ENCODE measurements at places on chromosomes 6 and 20.

DNA sequence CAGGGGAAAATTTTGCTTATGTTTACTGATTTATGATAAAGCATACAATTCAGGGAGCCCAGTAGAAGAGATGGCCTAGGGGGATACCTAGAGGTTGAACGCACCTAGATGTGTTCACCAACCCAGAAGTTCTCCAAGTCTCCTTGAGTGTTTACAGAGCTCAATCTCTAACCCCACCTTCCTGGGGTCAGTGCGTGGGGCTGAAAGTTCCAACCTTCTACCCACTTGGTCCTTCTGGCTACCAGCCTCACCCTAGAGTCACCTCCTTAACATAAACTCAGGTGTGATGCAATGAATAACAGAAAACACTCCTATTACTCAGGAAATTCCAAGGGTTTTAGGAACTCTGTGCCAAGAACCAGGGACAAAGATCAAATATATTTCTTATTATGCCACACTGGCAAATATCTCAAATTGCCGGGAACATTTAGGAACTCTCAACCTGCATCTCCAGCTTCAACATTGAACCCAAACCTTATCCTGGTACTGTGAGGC lies 26.4 kb downstream of the AFG1L start:
- DNase-seq: no peak

- no peak for DNase-seq
Observed at GRCh38 chr20:32050851-32051556, 1.0 kb upstream of the HCK start.

- DNase-seq: no peak
Observed at GRCh38 chr6:117956386-117956785, 49.3 kb downstream of the SLC35F1 start.

GRCh38 chr20:18079756-18080353 lies 22.1 kb upstream of the OVOL2 start:
- DNase-seq: no peak

GRCh38 chr6:137870744-137871247 lies 3.7 kb downstream of the TNFAIP3 start:
- DNase-seq: no peak

- no peak for DNase-seq
Observed at GRCh38 chr6:45563844-45564243, 186.1 kb upstream of the SUPT3H start.

- no peak for DNase-seq
Observed at GRCh38 chr6:31541059-31541657, 645 bp downstream of the DDX39B start.

- no peak for DNase-seq
Observed at GRCh38 chr6:1335367-1336037, 23.6 kb downstream of the FOXQ1 start.

DNA sequence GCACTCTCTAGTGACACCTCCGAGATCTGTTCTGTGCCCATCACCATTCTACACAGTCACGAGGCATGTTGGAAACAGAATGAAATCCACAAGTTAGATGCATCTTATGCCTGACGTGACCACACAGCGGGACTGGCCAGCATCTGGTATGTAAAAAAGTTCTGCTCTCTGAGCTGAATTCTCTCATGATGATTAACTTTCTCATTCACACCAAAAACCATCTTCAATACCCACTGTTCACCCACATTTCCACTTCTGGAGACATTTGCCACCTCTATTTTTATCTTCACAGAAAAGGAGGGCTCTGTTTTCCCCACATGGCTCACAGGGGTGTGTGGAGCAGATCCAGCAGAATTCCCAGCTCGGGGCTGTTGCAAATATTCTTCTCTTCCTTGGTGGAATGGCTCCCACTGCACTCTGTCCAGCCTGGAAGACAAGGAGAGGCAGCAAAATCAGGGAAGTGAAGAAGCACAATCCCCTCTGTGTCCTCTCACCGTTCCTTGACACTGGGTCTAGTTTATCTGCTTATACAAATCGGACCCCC lies 303.4 kb downstream of the TAF4 start:
- DNase-seq: no peak

- no peak for DNase-seq
Observed at GRCh38 chr20:61954276-61955021, 111.2 kb downstream of the TAF4 start.

- no peak for DNase-seq
Observed at GRCh38 chr6:170224694-170225660, 65.9 kb downstream of the DLL1 start.

- no peak for DNase-seq
Observed at GRCh38 chr6:136547336-136547735, 2.9 kb downstream of the MAP7 start.

DNA sequence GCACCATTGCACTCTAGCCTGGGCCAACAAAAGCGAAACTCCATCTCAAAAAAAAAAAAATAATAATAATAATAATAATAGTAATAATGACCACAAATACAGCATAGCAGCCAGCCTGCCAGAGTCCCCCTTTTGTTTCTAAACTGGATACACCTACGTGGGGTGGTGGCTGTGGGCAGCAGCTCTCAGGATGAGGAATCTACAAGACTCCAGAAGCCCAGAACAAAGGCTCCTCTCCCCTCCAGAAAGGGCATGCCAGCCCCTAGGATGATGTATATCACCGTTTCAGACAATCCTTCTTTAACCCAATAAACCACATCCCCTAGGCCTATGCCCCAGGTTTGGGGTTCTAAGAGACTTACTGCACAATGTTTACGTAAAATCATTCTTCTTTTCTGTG lies 155.9 kb downstream of the QRSL1 start:
- DNase-seq: no peak

GRCh38 chr20:60057866-60058807 lies 99.9 kb downstream of the CDH26 start:
- DNase-seq: no peak

- no peak for DNase-seq
Observed at GRCh38 chr6:36327226-36327918, 9.3 kb downstream of the BNIP5 start.

GRCh38 chr6:30845183-30845582 lies 39.1 kb upstream of the DDR1 start:
- no peak for DNase-seq

DNA sequence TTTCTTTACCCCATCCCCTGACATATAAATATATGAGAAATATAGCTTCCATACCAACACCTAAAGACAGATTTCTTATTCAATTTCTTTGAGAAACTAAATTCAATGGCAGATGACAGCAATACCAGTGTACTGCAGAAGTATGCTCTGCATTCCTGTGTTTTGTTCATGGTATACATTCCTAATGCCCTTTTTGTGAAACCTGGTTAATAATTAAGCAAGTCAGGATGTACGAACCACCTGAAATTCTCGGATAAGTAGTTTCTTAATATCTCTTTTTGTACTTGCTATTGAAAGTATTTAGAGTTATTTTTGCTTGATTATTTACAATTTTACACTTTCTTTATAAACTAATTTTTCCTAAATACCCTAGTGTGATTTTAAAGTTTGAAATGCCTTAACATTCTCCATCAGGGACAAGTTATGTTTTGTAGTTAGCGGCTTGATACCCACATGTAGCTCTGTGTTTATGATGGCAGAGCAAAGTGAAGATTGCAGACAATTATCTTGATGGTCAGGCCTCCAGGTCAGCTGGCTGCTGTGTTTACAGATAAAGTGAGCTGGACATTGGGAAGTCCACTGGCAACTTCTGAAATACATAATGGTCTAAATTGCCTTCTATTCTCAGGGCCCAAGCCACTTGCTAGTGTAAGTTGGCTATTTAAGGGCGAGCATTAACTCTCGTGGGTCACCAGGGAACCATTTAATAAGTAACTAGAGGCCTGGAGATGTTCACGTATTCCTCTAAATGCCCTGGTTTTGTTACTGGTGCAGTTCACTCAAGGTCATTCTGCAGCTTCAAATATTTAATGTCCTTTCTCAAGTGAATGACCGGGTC lies 58.2 kb downstream of the PLCB1 start:
- DNase-seq: no peak

GRCh38 chr6:158954753-158955152 lies 45.2 kb downstream of the RSPH3 start:
- DNase-seq: no peak

DNA sequence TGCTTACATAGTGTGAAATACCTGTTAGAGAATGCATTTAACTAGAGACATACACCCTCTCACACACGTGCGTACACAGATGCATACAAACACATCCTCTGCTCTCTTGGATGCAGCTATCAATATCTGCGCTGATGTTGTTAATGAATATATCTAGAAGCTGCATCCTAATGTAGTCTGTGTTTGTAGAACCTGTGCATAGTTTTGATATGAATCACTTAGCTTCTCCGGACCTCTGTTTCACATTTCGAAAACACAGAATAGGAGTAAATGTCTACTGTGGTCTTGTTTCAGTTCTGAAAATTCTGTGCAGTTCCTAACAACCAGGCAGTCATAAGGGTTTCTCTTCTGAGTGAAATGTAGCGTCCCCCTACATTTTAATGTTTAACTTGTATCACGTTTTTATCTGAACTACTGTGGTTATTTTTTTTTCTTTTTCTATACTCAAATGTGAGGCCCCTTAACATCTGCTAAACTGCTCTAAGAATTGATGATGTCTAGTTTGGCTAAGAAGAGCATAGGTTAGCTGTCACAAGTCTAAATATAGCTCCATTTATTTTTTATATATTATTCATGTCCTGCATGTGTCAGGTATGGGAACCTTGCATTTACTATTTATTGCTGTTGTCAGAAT lies 254.5 kb downstream of the TMEM242 start:
- DNase-seq: no peak

DNA sequence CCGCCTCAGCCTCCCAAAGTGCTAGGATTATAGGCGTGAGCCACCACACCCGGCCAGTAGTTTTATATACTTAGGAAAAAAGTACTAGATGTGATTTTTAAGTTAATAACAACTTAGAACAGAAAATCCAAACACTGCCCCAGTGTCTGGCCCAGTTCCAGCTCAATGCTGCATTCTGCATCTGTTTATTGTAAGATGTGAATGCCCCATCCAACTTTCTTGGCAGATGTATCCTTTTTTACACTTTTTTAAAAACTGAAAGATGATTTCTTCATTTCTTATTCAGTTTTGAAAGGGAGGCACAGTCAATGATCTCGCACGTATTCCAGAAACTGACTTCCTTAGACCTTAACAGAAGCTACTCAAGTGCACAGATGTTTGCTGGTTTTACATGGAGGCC lies 85.6 kb upstream of the SRSF6 start:
- DNase-seq: no peak

- DNase-seq: no peak
Observed at GRCh38 chr20:421685-422250, 13.7 kb downstream of the RBCK1 start.

GRCh38 chr6:52576392-52577021 lies 353 bp downstream of the TRAM2 start:
- no peak for DNase-seq

- no peak for DNase-seq
Observed at GRCh38 chr6:13445005-13445743, 42.2 kb downstream of the GFOD1 start.

DNA sequence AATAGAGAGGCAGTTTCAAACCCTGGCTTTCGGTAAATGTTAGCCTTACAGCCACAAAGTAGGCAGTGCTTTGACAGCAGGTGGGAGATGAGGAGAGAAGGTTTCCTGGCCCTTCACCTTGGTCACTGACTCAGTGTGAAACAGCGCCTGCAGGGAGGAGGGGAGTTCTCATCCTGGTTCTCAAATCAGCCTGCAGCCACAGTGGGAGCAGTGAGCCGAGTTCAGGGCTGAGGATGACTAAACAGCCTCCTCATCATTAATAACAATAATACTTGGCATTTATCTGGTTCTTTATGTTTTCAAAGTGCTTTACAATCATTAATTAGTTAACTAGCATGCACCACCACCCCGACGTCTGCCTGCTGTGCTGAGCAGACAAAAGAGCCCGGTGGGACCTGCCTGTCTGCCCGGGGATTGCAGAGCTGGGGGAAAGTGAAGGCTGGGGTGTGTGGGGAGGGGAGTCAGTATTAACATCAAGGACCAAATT lies 59.6 kb downstream of the PRDM1 start:
- no peak for DNase-seq

DNA sequence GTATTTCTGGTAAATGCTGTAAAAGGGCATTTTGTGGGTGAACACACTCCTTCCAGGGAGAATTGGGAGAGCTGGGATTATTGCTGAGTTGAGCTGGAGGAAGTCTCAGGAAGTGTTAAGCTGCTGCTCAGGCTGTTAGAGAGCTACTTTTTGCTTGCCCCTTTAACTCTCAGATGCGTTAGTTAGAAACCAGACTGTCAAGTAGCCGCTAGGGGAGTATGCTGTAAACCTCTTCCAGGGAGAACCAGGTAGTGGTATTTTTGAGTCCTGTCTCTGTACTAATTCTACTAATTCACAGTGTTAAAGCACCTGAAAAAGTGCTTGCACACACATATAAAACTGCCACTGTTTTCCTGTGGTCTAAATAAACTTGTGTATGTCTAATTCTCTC lies 6.6 kb upstream of the GFRAL start:
- no peak for DNase-seq

- DNase-seq: no peak
Observed at GRCh38 chr6:54070025-54070424, 41.2 kb upstream of the MLIP start.

DNA sequence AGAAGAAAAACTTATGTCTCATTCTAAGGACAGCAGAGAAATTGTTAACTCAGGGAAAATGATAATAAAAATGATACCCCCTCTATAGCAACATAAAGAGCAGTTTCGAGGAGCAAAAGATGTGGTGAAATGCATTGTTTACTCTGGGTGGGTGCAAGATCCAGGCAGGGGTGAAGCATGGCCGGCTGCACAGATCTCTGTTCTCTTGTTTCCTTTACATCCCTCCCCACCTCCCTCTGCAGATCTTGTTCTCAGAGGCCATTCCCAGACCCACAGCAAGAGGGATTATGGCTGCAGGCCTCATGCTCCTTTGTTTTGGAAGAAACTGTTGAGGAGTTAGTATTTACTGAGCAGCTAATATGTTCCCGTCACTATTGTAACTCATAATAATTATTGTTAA lies 1.8 kb downstream of the BTN3A1 start:
- DNase-seq: no peak

DNA sequence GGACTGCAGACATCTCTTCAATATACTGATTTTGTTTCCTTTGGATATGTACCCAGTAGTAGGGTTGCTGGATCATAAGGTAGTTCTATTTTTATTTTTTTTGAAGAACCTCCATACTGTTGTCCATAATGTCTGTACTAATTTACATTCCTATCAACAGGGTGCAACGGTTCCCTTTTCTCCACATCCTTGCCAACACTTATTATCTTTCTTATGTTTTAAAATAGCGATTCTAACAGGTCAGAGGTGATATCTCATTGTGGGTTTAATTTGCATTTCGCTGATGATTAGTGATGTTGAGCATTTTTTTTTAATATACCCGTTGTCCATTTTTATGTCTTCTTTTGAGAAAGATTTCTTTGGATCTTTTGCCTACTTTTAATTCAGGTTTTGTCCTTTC lies 2.0 kb upstream of the TP53RK start:
- DNase-seq: no peak

- no peak for DNase-seq
Observed at GRCh38 chr20:6855796-6856195, 88.3 kb downstream of the BMP2 start.

- no peak for DNase-seq
Observed at GRCh38 chr6:136181861-136182260, 68.2 kb downstream of the MTFR2 start.
